Ascending aorta (tissue), 2 donors: ENCODE measurements at places on chromosomes 4 and X.

DNA sequence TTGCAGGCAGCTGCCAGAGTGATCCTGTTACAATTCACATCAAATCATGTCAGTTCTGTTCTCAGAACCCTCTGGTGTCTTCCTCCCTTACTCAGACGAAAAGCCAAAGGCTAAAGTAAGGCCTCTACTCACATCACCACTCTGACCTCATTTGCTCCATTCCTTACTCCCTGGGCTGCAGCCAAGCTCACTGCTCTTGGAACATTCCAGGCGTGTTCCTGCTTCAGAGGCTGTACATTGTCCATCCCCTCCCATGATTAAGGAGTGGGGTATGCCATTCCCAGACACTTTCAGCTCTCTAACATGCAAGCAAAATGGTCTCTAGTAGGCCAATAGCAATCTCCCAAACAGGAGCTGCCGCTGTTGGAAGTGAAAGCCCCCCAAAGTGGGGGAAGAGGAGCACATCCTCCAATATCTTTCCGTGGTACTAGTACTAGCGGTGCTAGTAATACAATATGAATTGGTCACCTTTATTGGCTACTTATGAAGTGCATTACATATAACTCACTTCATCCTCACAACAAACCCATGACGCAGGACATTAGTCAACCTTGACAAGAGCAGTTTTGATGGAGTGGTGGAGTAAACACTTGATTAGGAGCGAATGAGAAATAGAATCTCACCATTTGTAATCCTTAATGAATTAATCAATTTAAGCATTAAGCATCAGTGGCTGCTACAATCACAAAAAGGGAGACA, 15.0 kb downstream of the GAB3 start:
- DNase-seq, result peak; percentile 84
- H3K4me3 ChIP-seq, result no peak overlapping the region
- peaks cover 55% of the 10 kb centered on the region for H3K4me1 ChIP-seq
- H3K27me3 ChIP-seq, result no peaks in the 10 kb centered on the region
- H3K27ac ChIP-seq, result peak overlapping the region; percentile 77

- no peak for DNase-seq
- no peaks in the 10 kb centered on the region for H3K27me3 ChIP-seq
- H3K4me3 ChIP-seq, result no peak overlapping the region
- H3K36me3 ChIP-seq, result no peaks in the 10 kb centered on the region
Measured at GRCh38 chrX:68579810-68580209, 67.7 kb upstream of the STARD8 start.

GRCh38 chr4:74426101-74426500, 18.8 kb upstream of the AREG start:
- no peak overlapping the region for H3K4me3 ChIP-seq
- no peaks in the 10 kb centered on the region for H3K27me3 ChIP-seq
- no peak for DNase-seq
- H3K4me1 ChIP-seq, result no peaks in the 10 kb centered on the region

- DNase-seq, result no peak
- peaks cover 5% of the 10 kb centered on the region for H3K36me3 ChIP-seq
- no peaks in the 10 kb centered on the region for H3K27me3 ChIP-seq
- H3K4me3 ChIP-seq, result no peak overlapping the region
Measured at GRCh38 chr4:80036949-80037685, 35.9 kb downstream of the ANTXR2 start.

GRCh38 chrX:105706041-105706440, 116.3 kb upstream of the NRK start:
- no peaks in the 10 kb centered on the region for H3K27me3 ChIP-seq
- H3K27ac ChIP-seq, result no peak overlapping the region
- no peaks in the 10 kb centered on the region for H3K36me3 ChIP-seq
- H3K4me3 ChIP-seq, result no peak overlapping the region
- H3K4me1 ChIP-seq, result no peaks in the 10 kb centered on the region

DNA sequence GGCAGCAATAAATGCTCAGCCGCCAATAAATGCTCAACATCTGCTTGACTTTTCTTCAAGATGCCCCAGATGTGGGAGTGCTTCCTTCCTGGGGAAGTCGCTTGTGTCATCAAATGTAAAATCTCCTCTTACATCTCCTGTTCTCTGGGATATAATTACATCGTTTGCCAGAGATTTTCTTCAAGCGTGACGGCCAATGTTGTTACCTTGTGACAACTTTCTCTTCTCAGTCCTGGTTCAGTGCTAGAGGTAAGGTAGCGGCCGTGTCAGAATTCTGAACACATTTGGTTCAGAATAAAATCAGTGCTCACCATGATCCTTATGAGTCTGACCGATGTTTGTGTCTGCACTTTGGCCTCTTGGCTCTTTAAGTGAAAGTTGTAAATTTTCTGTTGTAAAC, 102.5 kb downstream of the ASMT start:
- H3K27me3 ChIP-seq, result no peaks in the 10 kb centered on the region
- H3K36me3 ChIP-seq, result no peaks in the 10 kb centered on the region
- no peak overlapping the region for H3K27ac ChIP-seq
- no peaks in the 10 kb centered on the region for H3K4me1 ChIP-seq
- DNase-seq, result no peak

- H3K36me3 ChIP-seq, result no peaks in the 10 kb centered on the region
- no peaks in the 10 kb centered on the region for H3K27me3 ChIP-seq
- DNase-seq, result no peak
- H3K27ac ChIP-seq, result no peak overlapping the region
- H3K4me3 ChIP-seq, result no peak overlapping the region
Measured at GRCh38 chrX:108126661-108127060, 35.1 kb downstream of the ATG4A start.

GRCh38 chr4:3399277-3400194, 42.2 kb upstream of the HGFAC start:
- no peak overlapping the region for H3K4me3 ChIP-seq
- H3K27ac ChIP-seq, result no peak overlapping the region
- H3K4me1 ChIP-seq, result no peaks in the 10 kb centered on the region
